ENCODE measurements at places on chromosomes 5 and 9.

GRCh38 chr5:119276978-119277377 is 78.8 kb upstream of the TNFAIP8 start:
- DNase-seq = no peak

DNA sequence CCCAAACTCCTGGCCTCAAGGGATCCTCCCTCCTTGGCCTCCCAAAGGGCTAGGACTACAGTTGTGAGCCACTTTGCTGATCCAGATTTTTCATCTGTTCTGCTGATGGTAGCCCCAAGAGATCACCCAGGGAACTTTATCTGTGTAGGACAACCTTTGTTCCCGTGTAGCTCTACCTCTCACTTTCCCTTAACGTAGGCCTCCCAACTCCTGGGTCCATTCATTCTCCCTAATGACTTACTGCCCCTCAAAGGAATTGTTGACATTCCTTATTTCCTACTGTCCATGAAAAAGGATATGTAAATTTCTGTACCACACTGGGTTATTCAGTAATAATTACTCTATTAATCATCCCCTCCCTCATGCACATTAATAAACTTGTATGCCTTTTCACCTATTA is 51.0 kb upstream of the PHF24 start:
- no peak for DNase-seq

GRCh38 chr9:100587375-100587774 is 9.5 kb downstream of the CAVIN4 start:
- no peak for DNase-seq

DNA sequence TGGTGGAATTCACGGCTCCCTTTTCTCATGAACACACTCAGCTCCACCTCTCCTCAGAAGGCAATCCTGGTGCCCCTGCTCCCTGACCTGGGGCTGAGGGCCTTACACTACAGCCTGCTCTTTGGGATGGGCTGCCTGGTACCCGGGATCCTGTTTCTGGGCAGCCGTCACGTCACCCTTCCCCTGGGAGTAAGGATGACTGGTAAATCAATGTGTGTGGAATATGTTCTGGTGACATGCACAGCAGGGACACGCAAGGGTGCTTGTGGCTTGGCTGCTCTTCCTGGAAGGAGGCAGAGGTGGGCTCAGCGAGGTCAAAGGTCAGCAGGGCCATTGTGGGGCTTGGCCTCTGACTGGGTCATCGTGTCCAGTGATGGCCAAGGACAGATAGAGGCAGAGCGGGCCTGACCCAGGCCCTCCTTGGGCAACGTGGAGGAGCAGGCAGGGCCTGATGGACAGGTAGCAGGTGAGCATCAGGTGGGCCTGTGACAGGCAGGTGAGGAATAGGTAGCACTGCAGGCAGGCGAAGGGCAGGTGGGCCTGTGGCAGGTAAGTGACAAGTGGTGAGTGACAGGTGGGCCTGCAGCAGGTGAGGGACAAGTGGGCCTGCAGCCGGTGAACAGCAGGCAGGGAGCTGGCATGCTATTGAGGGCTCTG is 399.4 kb upstream of the IRX4 start:
- DNase-seq = no peak

- DNase-seq = no peak
These were observed 21.5 kb downstream of the ADGRD2 start for GRCh38 chr9:124471761-124472160.

DNA sequence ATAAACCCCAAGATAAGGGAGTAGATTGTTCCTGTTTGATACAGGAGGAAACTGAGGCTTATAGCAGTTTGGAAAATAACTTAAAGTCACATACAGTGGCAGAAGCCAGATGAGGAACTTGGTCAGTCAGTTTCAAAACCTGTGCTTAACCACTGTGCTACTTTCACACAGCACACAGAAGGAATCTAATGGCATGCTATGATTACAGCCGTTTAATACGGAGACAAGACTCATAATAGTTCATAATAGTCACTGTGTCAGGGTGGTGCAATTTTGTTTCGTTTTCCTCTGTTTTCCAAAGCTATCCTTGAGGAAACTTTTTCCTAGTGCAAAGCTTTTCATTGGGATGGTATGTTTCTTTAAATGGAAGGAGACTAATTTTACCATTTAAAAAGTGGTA is 112.3 kb downstream of the GCNT1 start:
- no peak for DNase-seq

- no peak for DNase-seq
These were observed 20.4 kb downstream of the PDE4D start for GRCh38 chr5:59873113-59873512.

GRCh38 chr5:164364237-164365208 is 859.1 kb downstream of the MAT2B start:
- no peak for DNase-seq

- DNase-seq = no peak
These were observed 162.2 kb downstream of the GLIS3 start for GRCh38 chr9:4137681-4138099.

DNA sequence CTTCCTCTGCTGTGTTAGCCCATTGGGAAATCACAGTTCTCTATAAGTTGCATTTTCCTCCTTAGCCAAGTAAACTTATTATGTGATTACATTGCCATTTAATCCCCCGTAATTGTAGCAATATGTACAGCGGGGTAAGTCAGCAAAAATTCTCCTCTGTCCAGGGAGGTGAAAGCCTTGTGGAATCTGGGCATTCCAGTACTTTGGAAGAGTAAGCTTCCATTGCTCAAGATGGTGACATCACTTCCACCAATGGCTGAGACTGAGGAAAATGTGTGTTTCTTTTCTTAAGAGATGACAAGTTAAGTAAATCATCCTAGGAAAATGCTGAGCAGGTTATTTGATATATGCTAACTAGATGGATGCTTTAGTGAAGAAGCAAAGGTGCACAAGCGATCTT is 436.7 kb downstream of the CETN3 start:
- DNase-seq = no peak

DNA sequence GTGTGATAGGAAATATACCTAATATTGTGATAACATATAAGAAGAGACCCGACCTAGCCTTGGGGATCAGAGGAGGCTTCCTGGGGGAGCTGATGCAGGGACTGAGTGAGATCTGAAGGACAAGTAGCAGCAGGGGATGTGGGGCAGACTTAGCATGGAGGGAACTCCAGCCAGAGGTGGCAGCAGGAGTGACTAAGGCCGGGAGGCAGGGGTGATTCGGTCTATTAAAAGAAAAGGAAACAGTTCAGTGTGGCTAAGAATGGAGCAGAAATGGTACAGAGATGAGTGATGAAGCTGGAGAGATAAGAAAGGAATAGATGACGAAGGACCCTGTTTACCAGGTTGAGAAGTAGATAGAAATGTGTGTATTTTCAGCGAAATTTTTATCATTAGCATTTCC is 408.8 kb downstream of the ENC1 start:
- DNase-seq = no peak

- DNase-seq = no peak
These were observed 22.6 kb downstream of the OTULIN start for GRCh38 chr5:14687023-14687665.

- no peak for DNase-seq
These were observed 110.1 kb downstream of the FANCC start for GRCh38 chr9:95207403-95207802.

- DNase-seq = no peak
These were observed 7.6 kb downstream of the PCSK1 start for GRCh38 chr5:96425443-96425842.

GRCh38 chr9:2319421-2319820 is 302.2 kb upstream of the VLDLR start:
- DNase-seq = no peak

DNA sequence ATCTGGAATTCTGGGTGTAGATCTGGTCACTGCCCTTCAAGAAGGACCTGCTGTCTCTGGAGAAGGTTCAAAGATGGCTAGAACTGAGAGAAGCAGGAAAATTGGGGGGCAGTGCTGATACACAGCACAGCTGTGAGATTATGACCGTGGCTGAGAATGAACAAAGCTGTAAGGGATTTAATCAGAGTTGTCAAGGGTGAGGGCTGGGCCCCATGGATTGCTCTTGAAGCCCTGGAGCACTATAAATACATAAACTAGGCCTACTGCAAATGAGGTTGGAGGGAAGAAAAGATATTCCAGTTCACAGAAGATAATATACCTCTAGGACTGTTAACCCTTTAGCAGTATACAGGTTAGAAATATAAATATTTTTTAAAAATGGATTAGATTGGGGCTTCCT is 86.3 kb upstream of the KLF9 start:
- DNase-seq = no peak

DNA sequence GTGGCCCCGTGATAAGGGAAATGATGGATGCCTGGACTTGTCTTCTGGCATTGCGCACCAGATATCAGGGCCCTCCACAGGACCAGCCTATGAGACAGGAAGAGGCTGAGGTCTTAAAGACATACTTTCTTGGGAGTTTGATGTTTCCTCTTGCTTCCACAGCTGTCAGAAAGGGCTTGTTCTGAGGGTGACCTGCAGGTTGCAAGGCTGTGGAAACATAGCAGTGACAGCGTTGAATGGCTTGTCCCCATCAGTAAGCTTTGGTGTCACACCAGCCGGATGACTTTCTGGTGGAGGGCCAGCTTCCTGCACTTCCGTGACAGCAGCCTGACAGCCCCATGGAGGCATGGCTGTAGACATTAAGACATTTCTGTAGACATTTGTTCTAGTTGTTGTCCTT is 143.2 kb downstream of the C9orf152 start:
- no peak for DNase-seq

DNA sequence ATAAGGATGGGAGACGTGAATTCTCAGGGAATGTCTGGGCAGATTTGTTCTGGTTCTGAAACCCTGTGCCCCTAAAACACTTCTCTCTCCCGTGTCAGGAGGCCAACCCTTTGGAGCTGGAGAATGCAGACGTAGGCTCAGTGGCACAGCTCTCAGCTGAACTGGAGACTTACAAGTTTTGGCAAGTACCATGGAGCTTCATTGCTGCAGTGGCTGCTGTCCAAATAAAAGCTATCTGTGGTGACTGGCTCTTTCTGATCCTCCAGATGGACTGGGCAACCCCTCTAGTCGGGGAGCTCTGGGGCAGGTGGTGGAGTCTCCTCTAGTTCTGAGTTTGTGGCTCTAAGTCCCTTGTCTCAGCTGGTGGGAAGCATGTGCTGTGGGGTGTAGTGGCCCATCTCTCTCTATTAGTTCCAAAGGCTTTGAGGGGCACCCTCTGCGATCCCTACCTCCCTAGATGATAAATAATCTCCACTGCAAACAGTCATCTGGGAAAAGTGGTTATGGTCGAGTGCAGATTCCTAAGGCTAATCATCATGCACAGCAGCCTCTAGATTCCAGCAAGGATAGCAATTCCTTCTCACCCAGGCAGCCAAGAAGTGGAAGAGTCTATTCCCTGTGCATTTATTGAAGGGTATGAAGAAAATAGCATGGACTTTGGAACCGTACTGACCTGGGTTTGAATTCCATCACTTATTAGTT is 204.2 kb upstream of the KLF4 start:
- no peak for DNase-seq

- DNase-seq = no peak
These were observed 9.3 kb upstream of the ZCCHC9 start for GRCh38 chr5:81292130-81292529.

DNA sequence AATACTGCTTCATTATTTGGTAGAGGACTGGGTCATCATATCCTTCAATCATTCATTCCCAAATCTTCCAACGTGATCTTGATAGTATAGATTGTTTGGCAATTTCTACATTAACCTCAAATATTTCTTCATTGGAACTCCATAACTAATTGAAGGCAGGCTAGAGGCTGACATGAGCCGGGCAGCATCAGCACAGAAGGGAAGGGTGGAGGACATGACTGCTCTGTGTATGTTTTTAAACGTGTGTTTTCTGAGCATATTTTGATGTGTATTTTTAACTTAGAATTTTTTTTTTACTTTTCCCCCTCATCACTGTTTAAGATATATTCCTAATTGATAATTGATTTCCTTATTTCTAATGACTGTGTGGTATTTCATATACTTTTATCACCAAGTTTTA is 12.6 kb downstream of the DDX4 start:
- DNase-seq = no peak

DNA sequence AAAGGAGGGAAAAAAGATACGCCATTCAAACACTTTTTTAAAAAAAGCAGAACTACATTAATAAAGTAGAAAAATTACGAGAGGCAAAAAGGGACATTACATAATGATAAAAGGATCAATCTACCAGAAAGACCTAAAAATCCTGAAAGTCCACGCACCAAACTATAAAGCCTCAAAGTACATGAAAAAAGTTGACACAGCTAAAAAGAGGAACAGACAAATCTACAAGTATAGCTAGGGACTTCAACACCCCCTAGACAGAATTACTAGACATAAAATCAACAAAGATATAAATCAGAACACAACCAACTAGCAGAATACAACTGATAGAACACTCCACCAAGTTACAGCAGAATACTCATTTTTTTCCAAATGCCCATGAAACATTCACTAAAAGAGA is 11.1 kb downstream of the CAMSAP1 start:
- no peak for DNase-seq

DNA sequence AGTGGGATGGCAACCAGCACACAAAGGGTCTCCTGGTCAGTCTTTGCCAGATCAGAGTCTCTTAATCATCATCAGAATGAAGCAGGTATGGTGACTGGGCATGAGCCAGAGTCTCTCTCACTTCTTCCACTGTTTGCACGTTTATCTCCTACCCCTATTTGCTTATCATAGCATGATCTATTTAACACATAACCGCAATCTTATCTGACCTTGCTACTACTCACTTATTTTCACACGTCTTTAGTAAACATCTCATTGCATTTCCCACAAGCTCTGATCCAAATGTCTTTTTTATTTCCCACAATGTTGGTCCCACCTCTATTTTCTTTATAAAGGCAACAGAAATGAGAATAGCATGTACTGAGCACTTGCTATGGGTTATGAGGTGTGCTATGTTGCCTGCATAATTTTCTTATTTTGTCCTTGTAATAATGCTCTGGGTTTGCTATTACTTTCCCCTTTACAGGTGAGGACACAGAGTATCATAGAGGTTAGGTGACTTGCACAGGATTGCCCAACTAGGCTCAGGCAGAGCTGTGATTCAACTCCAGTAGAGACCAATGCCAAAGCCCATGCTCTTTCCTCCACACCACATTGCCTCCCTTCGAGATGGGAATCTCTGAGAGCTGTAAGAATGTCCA is 39.7 kb upstream of the IL7R start:
- DNase-seq = no peak

All from C1 segment of cervical spinal cord (tissue), 14 donors.